ENCODE measurements at places on chromosomes 6 and 20.

DNA sequence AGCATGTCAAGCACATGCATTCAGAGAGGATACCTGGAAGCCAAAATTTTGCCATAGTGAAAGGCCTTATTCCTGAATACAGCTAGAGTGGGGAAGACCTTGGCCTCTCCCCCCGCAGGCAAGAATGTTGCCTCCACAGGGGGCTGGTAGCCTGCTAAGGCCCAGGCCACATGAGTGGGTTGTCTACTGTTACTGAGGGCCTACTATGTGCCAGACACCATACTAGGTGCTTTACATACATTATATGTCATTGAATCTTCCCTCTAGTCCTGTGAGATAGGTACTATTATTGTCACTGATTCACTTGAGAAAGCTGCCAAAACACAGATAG is 642 bp upstream of the PI16 start:
- DNase-seq = no peak

- DNase-seq = no peak
Observed at GRCh38 chr20:58790454-58790853, 60.2 kb downstream of the GNAS-AS1 start.

- no peak for DNase-seq
Observed at GRCh38 chr20:51160821-51161220, 137.9 kb upstream of the KCNG1 start.

- no peak for DNase-seq
Observed at GRCh38 chr6:164168595-164168994, 754.1 kb downstream of the QKI start.

- DNase-seq = no peak
Observed at GRCh38 chr6:158467923-158468322, 92.0 kb upstream of the TMEM181 start.

DNA sequence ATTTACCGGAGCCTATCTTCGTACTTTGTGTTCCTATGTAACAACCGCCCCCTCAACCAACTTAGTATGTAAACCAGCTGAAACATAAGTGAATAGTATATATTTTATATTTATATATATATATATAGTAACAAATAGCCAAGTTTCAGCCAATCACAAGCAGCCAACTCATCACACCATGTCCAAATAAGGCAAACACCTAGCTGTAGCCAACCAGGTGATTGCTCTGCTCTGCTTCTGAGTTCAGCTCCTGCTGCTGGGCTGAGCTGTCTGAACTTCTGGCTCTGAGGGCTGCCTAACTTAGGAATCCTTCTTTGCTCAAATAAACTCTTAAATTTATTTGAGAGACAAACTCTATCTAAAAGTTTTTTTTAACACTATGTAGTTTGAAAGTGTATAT is 101.6 kb upstream of the SOX4 start:
- DNase-seq = no peak

GRCh38 chr6:104888066-104888465 is 28.3 kb upstream of the HACE1 start:
- no peak for DNase-seq

GRCh38 chr6:35317483-35318195 is 20.0 kb downstream of the DEF6 start:
- DNase-seq = no peak

GRCh38 chr6:162712694-162713093 is 14.9 kb downstream of the PRKN start:
- DNase-seq = no peak

DNA sequence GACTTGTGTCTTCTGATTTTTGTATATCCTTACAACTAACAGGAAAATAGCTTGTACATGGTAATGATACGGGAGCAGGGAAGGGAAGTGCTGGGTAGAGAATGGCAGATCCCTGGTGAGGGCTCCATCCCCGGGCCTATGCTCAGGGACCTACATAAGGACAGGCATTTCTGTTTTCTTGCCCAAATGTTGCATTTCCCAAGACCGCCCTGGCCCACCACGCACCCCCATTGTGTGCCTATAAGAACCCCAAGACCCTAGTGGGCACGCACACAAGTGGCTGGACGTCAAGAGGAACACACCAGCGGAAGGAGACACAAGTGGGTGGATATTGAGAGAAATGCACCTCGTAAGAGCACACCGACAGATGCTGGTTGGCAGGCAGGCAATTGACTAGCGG is 616.3 kb upstream of the MAN1A1 start:
- no peak for DNase-seq

Measured in effector CD4-positive, alpha-beta T cell (primary cell).